CD4-positive, CD25-positive, alpha-beta regulatory T cell (primary cell): ENCODE measurements at places on chromosomes 13 and 19.

DNA sequence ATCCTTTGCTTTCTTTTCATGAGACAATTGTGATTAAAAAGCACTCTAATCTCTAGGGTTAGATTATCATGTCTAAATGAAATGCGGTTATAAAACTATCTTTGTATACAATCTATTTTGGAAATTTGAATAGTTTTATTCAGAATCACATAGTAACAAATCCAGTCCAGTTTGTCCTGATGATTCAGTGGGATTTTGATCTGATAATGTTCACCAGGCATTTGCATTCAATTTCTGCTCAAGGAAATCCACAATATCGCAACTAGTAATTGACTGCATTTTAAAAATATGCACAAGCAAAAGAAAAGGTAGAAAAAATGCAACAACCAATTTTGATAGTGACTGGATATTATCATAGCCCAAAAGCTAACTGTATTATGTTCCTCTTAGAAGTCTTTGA is 63.8 kb downstream of the ITGBL1 start:
- no peak for DNase-seq

DNA sequence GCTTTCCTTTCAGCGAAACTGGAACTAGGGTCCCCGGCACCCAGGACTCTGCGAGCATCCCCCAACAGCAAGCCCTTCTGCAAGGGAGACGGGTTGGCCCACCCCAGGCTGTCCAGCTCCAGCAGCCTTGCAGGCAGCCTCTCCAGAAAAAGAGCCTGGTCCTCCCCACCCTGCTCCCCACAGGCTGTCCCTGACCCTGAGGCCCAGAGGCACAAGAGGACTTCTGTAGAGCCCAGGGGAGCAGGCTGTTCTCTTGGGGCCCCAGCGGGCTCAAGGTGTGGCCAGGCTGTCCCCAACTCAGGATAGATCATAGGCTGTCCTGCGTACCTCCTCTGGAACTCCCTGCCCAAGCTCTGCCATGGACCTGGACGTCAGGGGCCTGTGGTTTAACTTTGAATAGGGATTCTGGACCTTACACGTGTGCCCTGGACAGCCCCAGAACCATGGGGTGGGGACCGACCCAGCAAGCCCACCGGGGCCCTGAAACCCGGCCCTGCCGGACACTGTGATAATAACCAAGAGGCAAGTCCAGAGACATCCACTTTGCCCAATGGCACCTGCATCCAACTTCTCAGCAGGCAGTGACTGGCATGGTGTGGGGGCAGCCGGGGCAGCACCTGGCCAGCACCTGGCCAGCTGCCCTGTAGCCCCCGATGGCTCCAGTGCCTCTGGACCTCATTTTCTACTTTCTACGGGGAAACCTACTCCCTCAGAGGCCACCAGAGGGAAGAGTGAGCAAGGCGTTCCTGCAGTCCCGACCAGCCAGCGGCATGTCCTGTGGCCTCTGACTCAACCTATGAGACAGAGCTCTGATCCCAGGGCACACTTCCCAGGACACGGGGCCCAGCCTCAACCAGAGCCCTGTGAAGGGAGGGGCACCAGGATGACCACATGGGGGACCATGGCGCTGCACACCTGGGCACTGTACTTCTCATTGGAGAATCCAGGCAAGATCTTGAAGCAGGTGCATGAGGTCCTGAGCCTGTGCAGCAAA is 50.9 kb upstream of the TPM4 start:
- DNase-seq, result no peak

DNA sequence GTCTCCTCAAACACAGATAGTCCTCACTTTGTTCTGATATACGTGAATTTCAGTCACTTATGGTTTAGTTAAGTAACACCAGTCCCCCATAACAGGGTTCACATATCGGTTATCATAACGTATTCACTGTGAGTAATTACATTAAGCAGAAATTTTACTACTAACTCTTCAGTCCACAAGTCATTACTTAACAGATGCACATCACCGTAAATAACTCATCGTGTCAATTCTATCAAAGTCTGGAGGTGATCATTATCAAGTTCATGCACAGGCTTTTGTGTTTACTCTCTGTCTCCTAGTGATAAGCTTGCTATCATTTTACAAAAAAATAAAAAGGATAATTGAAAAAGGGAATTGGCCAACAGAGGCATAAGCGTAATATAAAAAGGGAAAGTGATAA is 287.4 kb upstream of the ATXN8OS start:
- DNase-seq, result no peak

- DNase-seq, result no peak
Measured at GRCh38 chr19:51271067-51271466, 20.2 kb downstream of the SIGLECL1 start.

DNA sequence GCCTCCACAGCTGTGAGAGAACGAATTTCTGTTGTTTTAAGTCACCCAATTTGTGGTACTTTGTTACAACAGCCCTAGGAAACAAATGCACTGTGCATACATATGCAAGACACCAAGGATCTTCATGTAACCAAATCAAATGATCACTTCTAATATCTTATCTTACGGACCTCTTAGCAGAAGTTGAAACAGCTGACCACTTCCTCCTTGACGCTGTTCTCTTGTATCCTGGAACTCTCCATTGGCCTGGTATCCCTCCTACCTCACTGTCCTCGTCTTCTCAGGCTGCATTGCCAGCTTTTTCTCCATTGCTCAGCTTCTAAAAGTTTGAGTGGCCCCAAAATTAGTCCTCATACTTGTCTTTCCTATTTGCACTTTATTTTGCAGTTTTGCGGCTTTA is 200.4 kb downstream of the DLEU7 start:
- no peak for DNase-seq

GRCh38 chr19:40797963-40798682 is 868 bp upstream of the EGLN2 start:
- peak; percentile 72 for DNase-seq

- DNase-seq, result no peak
Measured at GRCh38 chr19:53034948-53035675, 9.4 kb upstream of the ERVV-2 start.

DNA sequence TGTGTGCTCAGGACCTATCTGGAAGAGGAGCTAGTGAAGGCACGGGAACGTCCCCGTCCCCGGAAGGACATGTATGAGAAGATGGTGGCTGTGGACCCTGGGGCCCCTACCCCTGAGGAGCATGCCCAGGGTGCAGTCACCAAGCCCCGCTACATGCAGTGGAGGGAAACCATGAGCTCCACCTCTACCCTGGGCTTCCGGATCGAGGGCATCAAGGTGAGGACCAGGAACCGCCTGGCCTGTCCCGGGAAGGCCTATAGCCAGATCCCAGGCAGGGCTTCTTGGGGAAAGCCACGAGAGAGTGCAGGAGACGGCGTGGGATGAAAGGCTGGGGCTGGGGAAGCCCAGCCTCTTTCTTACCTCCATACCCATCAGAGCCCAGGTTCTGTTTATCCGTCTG is 16.2 kb downstream of the ITPKC start:
- DNase-seq, result no peak

GRCh38 chr13:110780422-110780821 is 66.9 kb downstream of the ING1 start:
- no peak for DNase-seq

DNA sequence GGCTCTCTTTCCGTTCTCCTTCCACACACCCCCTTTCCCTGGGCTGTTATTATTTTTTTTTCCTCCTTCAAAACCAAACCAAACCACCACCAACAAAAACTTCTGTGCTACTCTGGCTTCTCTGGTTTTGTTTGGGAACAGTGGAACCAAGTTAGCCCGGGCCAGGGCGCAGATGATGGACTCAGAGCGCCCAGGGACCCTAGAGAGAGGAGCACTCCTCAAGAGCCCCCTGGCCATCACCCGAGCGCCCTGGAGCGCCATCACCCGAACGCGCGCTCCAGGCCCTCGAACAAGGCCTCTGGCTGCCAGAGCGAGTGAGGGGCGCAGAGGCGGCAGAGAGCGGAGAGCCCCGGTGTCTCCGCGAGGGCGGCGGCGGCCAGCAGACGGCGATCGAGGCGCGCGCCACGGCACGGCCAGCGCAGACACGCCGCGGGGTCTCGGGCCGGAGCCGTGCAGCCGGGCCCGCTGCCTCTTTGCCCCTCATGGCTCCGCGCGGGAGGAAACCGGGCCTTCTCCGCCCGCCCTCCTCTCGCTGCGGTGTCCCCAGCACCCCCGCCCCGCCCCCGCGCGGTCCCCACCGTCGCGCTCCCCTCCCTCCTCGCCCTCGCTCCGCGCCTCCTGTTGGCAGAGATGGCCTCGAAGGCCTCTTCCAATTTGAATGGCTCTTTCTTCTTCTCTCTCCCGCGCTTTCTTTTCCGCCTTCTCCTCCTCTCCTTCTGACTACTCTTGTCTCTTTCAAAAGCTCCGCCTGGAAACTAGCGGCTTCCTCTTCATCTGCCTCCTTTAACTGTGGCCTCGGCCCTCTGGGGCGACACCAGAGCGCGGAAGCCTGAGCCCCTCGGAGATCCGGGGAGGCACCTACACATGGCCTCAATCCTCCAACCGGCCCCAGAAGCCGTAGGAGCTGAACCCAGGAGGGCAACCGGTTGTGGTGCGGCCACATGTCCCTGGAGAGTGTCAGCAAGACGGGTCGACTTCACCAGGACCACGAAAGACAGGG is 4.1 kb upstream of the SOX1 start:
- no peak for DNase-seq

DNA sequence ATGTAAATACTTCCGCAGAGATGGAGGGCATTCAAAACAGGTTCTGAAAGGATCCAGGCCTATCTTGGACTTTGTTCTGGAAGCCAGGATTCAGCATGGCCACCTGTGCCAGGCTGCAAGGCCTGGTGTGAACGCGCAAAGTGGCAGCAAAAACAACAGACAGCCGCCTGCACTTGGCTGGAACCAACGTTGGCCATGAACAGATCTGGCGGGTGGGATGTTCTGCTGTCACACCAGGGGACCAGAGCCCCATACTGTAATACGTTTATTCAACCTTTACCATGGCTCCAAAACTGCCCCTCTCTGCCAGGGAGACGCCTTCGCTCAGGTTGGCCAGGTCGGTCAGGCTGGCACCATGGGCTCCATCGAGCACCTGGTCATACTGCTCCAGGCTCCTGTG is 69.7 kb downstream of the EPS15L1 start:
- no peak for DNase-seq

DNA sequence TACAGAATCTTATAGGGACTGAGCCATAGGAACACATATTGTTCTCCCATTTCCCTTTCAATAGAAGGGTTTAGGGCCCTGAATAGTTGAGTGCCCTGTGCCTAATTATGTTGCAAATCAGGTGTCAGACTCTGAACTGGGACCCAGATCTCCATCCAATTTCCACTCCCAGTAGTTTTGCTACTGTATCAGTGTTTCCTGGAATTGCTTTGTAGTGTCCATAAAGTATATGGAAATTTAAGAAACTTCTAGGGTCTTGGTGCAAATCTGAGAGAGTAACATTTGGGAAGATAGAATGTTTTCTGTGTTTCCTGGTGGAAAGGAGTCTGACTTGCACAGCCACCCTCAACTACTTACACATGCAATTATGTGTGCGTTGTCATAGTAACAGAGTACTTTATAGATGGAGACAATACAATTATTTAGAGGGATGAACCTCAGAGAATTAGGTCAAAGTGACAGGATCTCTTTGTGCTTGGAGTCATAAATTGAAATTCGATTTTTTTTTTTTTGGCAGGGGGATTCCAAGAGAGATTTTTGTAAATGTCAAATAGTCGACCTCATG is 646 bp upstream of the SLC10A2 start:
- no peak for DNase-seq

DNA sequence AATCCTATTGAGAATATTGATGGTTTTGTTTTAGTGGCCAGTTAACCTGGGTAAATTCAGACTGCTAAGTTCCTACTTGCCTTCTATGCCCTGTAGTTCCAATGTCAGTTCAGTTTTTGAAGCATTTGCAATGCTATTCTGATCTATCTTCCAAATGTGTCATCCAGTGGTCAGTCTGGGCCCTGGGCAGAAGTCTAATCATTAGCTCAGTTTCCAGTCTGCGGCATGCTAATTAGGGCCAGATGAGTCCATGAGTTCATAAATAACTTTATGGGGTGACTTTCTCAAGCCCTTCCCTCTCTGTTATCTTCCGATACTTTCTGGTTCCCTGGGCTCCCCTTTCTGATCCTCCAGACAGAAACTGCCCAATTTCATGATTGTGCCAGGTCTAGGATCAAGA is 32.7 kb downstream of the FAM187B start:
- DNase-seq, result no peak

- DNase-seq, result no peak
Measured at GRCh38 chr19:49348305-49349189, 13.3 kb downstream of the CD37 start.

DNA sequence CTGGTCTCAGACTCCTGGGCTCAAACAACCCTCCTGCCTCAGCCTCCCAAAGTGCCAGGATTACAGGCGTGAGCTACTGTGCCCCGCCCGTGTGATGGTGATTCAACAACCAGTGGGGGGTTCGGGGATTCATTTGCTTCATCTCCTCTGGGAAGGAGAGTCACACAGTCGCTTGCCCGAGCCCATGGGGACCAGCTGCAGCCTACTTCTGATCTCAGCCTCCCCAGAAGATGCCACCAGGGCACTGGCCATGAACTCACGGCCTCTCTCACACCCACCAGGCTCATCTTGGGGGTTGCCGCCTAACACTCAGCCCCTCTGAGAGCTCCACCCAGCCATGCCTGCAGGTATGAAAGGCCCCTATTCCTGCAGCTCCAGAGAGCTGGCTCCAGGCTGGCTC is 6.8 kb downstream of the TOMM40 start:
- no peak for DNase-seq

GRCh38 chr19:49071860-49072547 is 495 bp downstream of the KCNA7 start:
- DNase-seq, result no peak

- DNase-seq, result no peak
Measured at GRCh38 chr13:51861723-51862300, at the start of gene CCDC70. Gene CCDC70 (plus strand): TSS chr13:51861969. CDS start chr13:51865412, 3,443 bp downstream.

DNA sequence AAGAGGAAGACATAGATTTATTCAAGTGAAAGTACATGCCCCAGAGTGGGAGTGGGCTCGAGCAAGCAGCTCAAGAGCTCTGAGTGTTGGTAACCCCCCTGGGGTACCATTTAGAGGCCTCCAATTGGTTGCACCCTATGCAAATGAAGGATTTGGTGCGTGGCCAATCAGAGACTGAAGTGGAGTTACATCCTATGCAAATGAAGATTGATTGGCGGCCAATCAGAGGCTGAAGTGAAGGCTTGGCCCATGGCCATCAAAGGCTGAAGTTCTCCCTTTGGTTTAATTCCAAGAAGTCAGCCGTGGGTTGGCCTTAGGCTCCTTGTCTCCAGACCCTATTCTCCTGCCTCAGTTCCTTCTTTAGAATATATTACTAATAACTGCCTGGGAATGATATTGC is 12.9 kb upstream of the IGFL1 start:
- no peak for DNase-seq

DNA sequence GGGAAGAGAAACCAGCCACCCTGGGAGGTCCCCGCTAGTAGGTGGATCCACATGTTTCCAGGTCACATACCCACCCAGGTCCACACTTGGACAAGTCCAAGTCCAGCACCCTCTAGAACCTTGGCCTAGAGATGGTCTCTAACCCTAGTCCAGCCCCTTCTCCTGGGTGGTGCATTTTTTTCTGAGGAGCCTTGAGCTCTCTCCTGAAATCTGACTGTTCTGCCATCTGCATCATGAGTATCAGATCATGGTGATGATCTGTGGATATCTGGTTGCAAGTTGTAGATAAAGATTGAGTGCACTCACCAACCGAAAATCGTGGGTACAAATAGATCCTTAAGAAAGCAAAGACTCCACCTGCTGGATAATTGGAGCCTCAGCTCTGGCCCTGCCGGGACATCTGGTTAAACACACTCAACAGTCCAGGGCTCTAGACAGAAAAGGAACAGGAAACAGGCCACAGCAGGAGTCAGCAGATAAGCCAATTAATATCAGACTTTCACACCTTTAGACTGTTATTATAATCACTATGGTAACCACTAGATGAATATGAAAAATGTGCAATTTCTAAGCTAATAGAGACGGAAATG is 41.1 kb downstream of the GPR12 start:
- no peak for DNase-seq

GRCh38 chr19:35449359-35450043 is 1.4 kb downstream of the FFAR2 start:
- DNase-seq, result no peak
